ENCODE measurements at places on chromosomes 11 and 22.
A peak's percentile ranks its signal among the peaks of the same experiment; 100 is the strongest.

DNA sequence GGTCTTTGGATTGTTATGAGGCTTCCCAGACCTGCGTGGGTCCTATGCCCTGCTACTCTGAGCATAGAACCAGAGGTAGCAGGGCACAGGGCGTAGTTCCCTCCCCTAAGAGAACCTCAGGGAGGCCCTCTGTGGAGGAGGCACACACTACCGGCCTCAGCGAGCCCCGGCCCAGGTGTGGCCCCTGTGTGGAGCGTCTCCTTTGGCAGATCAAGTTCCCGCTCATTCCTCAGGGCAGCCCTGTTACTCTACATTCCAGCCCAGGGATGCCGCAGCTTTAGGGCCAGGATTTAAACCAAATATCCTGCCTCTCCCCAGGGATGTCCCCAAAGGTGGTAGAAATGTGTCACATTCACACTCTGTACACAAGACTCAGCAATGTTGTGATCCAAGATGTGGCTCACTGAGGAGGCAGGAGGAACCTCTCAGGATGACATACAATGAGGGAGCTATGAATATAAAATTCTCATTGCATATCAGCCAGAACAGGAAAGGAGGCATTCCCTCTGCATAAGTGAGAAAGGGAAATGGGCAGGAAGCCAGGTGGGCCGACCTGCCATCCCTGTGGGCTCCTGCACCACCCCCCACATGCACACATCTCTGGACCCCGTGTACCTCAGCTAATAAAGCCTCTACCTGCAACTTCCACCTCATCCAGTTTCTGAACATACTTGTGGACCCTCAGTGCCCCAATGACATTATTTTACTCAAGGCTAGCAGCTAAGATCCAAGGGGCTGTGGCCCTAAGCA lies 131.9 kb upstream of the TEAD1 start:
- DNase-seq = no peak

- DNase-seq = no peak
Observed at GRCh38 chr11:19552161-19552560, 160.5 kb upstream of the NAV2 start.

GRCh38 chr11:96090711-96091110 lies 166.8 kb upstream of the MTMR2 start:
- no peak for DNase-seq

GRCh38 chr22:45626198-45626651 lies 45.4 kb upstream of the ATXN10 start:
- no peak for DNase-seq

DNA sequence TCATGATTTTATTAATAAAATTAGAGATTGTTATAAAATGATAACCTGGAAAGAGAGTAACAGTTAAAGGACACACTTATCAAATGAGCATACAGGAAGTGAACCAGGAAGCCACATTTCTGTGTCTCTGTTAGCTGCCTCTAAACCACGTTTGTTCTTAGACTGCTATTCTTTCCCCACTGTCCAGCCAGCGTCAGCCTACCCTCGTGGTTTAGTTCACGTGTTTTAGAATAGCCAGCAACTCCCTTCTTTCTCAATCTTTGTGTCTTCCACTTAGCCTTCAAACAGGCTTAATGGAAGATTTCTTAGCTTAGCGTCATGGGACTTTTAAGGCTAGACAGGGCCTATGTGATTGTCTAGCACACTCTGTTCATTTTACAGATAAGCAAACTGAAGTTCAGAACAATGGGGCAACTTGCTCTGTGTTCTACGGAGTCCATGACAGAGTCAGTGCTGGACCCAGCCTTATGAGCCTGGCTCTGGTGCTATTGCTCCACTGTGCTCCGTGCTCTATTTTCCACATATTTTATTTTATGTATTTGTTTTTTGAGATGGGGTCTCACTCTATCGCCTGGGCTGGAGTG lies 27.2 kb downstream of the GRAMD1B start:
- DNase-seq = no peak

GRCh38 chr11:111476366-111476765 lies 35.8 kb downstream of the BTG4 start:
- DNase-seq = no peak

GRCh38 chr11:122597511-122597910 lies 58.0 kb upstream of the UBASH3B start:
- DNase-seq = no peak

DNA sequence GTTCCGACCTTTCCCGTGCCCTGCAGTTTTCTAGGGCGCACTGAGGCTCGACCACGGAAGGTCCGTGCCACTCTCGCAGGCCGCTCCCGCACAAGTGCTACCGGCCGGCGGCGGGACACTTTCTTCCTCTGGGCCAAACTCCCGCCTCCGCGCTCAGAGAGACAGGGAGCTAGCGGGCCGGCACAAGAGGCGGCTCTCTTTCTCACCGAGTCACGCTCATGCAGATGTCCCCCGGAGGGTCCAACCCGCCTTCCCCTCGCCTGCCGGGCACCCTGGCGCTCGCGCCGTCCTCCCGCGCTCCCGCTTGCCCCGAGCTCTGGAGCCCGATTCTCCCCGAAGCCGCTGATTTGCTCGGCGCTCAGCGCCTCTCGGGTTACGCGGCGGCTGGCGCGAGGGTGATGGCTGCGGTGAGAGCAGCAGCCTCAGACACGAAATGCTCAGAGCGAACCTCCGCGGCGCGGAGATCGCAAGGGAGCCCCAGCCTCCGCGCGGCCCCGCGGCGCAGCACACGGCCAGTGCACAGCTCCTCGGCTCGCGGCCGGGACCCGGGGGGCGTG lies 1.0 kb downstream of the LMO1 start:
- DNase-seq = peak; percentile 37

DNA sequence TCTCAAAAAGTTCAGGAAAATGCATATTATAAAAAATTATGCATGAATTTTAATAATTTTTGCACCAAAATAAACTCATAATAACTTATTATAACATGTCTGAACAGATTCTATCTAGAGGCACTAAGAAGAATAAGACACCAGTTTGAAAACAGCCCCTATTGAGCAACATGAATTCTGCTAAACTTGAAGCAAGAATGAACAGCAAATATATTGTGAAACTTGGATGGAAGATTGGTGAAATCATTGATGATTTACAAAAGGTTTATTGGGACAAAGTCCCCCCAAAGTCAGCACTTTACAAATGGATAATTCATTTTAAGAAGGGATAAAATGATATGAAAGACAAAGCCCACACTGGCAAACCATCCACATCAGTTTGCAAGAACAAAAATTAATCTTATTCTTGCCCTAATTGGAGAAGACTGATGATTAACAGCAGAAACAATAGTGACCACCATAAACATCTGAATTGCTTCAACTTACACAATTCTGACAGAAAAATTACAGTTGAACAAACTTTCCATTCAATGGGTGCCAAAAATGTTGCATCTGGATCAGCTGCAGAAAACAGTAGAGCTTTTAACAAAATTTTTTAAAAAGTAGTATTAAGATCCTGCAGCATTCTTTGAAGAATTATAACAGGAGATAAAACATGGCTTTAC lies 257.5 kb upstream of the FAT3 start:
- no peak for DNase-seq

DNA sequence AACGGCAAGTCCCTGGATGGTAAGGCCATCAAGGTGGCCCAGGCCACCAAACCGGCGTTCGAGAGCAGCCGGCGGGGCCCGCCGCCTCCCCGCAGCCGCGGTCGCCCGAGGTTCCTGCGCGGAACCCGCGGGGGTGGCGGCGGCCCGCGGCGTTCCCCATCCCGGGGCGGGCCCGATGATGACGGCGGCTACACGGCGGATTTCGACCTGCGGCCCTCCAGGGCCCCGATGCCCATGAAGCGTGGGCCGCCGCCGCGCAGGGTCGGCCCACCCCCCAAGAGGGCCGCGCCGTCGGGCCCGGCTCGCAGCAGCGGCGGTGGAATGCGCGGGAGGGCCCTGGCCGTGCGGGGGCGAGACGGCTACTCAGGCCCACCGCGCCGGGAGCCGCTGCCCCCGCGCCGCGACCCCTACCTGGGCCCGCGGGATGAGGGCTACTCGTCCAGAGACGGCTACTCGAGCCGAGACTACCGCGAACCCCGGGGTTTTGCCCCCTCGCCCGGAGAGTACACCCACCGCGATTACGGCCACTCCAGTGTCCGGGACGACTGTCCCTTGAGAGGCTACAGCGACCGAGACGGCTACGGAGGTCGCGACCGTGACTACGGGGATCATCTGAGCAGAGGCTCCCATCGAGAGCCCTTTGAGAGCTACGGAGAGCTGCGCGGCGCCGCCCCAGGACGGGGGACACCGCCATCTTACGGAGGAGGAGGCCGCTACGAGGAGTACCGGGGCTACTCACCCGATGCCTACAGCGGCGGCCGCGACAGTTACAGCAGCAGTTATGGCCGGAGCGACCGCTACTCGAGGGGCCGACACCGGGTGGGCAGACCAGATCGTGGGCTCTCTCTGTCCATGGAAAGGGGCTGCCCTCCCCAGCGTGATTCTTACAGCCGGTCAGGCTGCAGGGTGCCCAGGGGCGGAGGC lies 792 bp downstream of the RBMXL2 start:
- no peak for DNase-seq

- no peak for DNase-seq
Observed at GRCh38 chr11:115267871-115268270, 236.3 kb downstream of the CADM1 start.

- DNase-seq = no peak
Observed at GRCh38 chr11:60878245-60879101, 11.1 kb downstream of the ZP1 start.

DNA sequence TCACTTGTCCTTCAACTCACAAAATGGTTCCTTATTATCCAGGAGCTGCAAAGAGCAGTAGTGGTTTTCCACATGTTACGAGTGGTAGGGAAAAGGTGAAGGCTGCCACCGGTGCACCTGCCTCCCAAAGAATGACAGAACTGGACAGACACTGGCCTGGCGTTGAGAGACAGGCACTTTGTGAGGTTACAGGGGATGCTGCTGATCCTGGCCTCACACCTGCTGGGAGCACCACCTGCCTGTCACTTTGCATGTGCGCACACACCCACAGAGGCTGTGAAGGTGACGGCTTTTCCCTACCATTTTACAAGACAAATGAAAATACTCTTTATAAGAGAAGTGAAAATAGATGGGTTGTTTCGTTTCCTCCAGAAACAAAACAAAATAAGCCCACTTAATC lies 175.3 kb upstream of the B3GAT1 start:
- no peak for DNase-seq

- no peak for DNase-seq
Observed at GRCh38 chr11:15607361-15608036, 492.8 kb downstream of the INSC start.

- peak; percentile 10 for DNase-seq
Observed at GRCh38 chr11:3989276-3989920, 105.2 kb upstream of the RRM1 start.

DNA sequence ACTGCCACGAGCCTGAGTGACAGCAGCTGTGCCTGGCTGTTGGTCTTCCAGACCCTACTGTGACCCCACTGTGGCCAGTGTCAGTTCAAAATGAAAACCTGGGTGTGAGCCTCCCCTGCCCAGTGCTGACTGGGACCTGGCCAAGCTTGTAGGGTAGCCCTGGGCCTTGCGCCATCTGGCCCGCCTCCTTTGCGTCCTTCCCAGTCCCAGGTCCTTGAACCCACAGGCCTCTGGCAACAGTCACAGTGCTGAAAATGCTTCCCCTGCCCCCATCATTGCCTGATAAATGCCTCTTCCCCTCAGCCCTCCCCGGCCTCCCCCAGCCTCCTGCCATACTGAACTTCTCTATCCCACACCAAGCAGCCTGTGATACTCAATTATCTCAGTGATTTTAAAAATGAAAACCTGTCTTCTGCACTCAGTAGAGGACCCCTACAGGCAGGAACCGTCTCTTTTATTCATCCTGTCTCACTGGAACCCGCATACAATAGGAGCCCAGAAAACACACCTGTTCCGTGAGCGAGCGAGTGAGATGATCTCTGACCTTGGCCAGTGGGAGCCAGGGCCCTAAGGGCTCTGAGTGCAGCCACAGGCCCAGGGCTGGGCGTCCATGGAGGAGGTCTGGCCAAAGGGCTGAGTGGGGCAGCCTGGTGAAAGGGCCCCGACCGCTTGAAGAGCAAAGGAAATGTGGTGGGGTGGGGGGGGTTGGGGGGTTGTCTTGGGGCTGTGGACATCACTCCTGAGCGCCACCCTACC lies 49.7 kb upstream of the TTLL12 start:
- DNase-seq = no peak

GRCh38 chr22:37566903-37567798 lies 6.9 kb downstream of the CDC42EP1 start:
- DNase-seq = peak; percentile 88

DNA sequence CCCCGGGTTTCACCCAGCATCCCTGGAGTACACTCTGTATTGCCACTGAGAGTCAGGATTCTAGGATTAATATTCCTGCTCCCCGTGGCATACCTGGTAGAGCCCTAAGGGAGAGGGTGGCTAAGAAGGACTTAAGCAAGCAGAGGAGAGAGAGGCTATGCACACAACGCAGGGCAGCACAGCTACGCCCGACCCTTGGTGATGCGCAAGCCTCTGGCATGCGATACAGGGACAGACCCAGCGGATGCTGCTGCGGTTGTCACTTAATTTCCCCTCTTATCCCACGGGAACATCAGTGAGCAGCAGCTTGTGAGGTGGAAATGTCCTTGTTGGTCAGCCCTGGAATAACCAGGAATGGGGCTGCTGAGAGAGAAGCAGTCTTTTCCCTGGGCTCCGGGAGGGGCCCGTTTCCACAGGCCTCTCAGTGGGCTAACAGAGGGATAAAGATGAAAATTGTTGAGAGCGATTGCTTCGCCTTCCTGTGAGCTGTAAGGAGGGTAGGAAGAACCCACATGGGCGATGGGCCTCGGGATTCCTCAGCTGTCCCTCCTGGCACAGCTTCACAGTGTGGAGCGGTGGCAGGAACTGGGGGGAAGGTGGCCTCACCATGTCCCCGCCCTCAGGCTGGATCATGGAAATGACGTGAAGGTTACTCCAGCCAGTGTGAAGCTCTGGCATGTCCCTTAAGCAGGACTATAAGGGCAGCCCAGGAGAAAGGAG lies 48.4 kb upstream of the RAB1B start:
- no peak for DNase-seq

GRCh38 chr22:43879901-43880540 lies 11.8 kb downstream of the PNPLA5 start:
- no peak for DNase-seq

DNA sequence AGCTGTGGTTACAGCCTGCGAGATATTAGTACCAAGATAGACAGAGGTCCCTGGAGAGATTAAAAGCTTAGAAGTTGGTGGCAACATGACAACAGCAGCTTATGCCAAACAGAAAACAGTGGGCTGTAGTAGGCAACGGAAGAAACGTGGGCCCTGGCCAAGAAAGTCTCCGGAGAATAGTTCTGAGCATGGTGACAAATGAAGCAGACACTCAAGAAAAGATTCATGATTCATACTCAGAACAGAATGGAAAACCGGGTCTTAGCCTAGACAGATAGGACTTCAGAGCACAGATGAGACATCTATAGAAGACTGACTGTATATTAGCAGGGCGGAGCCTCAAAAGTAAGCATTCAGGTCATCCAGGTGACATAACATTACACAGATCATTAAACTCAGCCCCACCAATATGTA lies 727.4 kb downstream of the ETS1 start:
- no peak for DNase-seq

- DNase-seq = no peak
Observed at GRCh38 chr11:21866781-21867180, 326.1 kb upstream of the ANO5 start.

GRCh38 chr11:63804259-63804658 lies 9.0 kb upstream of the SPINDOC start:
- DNase-seq = no peak
